ENCODE measurements at places on chromosomes 3 and 15.
A peak's percentile ranks its signal among the peaks of the same experiment; 100 is the strongest.

GRCh38 chr3:55484801-55485791 is 2.0 kb downstream of the WNT5A start:
- H3K27ac ChIP-seq = peak overlapping the region; percentile 23
- peaks cover 41% of the 10 kb centered on the region for H3K27me3 ChIP-seq
- H3K4me1 ChIP-seq = peaks cover 10% of the 10 kb centered on the region
- DNase-seq = peak; percentile 75

GRCh38 chr3:141476033-141476432 is 10.8 kb upstream of the RASA2 start:
- H3K27me3 ChIP-seq = no peaks in the 10 kb centered on the region
- no peak overlapping the region for H3K4me3 ChIP-seq
- DNase-seq = no peak
- H3K4me1 ChIP-seq = no peaks in the 10 kb centered on the region

GRCh38 chr15:70269991-70270751 is 172.5 kb upstream of the TLE3 start:
- no peak overlapping the region for H3K4me3 ChIP-seq
- H3K27me3 ChIP-seq = no peaks in the 10 kb centered on the region
- no peaks in the 10 kb centered on the region for H3K36me3 ChIP-seq
- no peaks in the 10 kb centered on the region for H3K4me1 ChIP-seq
- DNase-seq = no peak

DNA sequence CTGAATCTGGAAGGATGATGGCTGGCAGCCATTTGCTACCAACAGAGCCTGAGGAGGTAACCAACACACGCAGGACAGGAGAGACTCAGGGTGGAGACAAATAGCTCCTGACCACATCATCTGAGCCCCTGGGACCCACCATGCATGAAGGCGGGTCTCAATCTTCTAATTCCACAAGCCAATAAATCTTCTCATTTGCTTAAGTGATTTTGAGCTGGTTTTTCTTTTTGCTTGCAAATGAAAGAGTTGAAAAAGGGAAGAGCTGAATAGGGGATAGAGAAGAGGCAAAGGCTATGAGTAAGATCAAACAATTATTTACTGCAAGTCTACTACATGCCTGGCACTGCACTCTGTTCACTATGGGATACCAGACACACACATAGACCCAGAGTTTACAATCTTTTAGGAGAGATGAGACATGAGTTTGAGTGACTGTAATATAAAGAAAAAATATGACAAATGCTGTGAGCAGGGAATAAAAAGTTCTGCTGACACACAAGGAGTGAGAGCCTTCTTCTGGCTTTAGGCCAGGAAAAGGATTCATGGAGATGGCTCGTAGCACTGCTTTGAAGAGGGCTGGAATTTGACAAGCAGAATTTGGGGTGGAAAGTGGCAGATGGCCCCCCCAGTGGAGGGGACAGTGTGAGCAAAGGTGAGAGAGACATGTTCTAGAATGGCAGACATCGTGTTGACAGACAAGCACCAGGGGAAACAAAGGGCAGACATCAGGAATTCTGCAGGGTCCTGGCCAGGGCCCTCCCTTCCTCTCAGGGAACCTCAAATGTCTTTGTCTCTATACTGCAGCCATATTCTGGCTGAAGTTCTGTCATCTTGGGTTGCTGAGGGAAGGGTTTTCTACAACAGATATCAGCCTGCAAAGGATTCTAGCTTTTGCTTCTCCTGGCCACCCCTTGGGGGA is 69.8 kb upstream of the WNT5A start:
- no peak overlapping the region for H3K27ac ChIP-seq
- no peaks in the 10 kb centered on the region for H3K36me3 ChIP-seq
- H3K27me3 ChIP-seq = no peaks in the 10 kb centered on the region
- no peaks in the 10 kb centered on the region for H3K4me1 ChIP-seq
- DNase-seq = no peak

GRCh38 chr3:44424758-44425157 is 52.7 kb downstream of the ZNF445 start:
- no peaks in the 10 kb centered on the region for H3K4me1 ChIP-seq
- no peaks in the 10 kb centered on the region for H3K27me3 ChIP-seq

DNA sequence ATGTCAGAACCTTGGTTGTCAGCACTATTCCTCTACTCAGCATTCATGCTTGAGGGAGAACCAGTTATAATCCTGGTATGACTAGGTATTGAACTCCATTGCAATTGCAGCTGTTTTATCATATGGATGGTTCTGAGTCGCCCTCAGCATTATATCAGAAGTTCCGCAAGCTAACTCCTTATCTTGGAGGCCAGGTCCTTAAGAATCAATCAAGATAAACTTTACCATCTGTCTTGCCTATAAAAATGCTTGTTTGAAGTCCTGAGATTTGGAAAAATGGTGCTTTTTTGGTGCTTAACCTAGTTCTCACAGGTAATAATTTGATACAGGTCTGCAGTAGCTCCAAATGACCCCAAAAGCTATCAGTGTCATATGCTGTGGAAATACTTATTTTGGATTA is 16.3 kb upstream of the PLSCR1 start:
- H3K4me1 ChIP-seq = no peaks in the 10 kb centered on the region
- H3K27ac ChIP-seq = no peak overlapping the region
- no peak overlapping the region for H3K4me3 ChIP-seq
- no peaks in the 10 kb centered on the region for H3K27me3 ChIP-seq
- no peak for DNase-seq

DNA sequence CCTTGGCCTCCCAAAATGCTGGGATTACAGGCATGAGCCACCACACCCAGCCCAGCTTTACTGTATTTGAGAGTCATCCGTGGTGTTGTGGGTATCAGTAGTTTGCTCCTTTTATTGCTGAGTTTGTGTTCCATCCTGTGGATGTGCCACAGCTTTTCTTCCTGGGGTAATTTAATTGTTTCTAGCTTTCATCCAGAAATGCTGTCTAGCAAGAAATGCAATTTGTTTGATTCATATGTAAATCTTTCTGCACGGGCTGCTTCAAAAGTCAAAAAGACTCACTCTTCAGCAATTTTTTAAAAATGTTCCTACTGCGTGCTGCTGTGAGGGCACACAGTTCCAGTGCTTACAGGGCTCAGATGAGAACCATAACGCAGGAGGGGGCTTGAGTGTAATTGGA is 47.1 kb downstream of the CORO2B start:
- DNase-seq = no peak
- no peak overlapping the region for H3K27ac ChIP-seq
- no peaks in the 10 kb centered on the region for H3K4me1 ChIP-seq
- no peaks in the 10 kb centered on the region for H3K36me3 ChIP-seq

- H3K36me3 ChIP-seq = no peaks in the 10 kb centered on the region
- no peaks in the 10 kb centered on the region for H3K4me1 ChIP-seq
- no peak overlapping the region for H3K4me3 ChIP-seq
These were observed 31.0 kb upstream of the CAV3 start for GRCh38 chr3:8702560-8702959.

GRCh38 chr3:9768141-9768775 is 1.5 kb downstream of the CAMK1 start:
- H3K4me3 ChIP-seq = no peak overlapping the region
- no peak for DNase-seq
- H3K27ac ChIP-seq = no peak overlapping the region
- H3K4me1 ChIP-seq = peaks cover 5% of the 10 kb centered on the region
- H3K27me3 ChIP-seq = no peaks in the 10 kb centered on the region

GRCh38 chr3:9732740-9733115 is 1.2 kb downstream of the BRPF1 start:
- no peaks in the 10 kb centered on the region for H3K36me3 ChIP-seq
- no peaks in the 10 kb centered on the region for H3K27me3 ChIP-seq
- no peak overlapping the region for H3K27ac ChIP-seq

DNA sequence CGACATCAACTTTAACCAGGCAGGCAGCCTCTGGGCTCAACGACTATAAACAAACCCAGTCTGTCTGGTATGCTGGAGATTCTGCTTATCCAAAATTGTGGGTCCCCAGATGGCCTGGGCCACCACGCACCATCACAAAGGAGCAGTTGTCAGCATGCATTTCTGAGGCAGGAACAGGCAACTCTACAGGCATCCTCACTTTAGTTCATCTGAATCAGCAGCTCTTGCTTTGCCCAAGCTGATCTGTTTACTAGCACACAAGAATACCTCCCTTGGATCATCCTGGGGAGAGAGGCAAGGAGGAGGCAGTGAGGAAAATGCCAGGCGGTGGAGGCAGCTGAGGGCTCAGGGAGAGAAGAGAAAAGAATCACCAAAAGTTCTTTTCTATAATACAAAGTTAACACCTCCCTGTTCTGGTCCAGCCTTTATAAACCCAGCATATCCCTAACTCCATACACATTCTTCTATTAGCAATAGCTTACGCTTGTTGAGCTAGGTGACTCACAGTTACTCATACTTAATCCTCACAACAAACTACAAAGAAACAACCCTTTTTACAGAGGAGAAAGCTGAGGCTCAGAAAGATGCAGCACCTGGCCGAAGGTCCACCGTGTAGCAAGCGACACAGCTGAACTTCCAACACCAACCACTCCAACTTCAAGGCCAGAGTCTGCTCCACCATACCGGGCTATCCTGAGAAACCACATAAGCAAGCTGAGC is 33.6 kb downstream of the ZDHHC3 start:
- no peaks in the 10 kb centered on the region for H3K27me3 ChIP-seq
- no peak overlapping the region for H3K27ac ChIP-seq
- DNase-seq = no peak
- H3K4me3 ChIP-seq = no peak overlapping the region

GRCh38 chr3:140715035-140715434 is 37.2 kb downstream of the TRIM42 start:
- DNase-seq = peak; percentile 43
- no peak overlapping the region for H3K4me3 ChIP-seq
- H3K27ac ChIP-seq = no peak overlapping the region
- no peaks in the 10 kb centered on the region for H3K27me3 ChIP-seq
- no peaks in the 10 kb centered on the region for H3K36me3 ChIP-seq

DNA sequence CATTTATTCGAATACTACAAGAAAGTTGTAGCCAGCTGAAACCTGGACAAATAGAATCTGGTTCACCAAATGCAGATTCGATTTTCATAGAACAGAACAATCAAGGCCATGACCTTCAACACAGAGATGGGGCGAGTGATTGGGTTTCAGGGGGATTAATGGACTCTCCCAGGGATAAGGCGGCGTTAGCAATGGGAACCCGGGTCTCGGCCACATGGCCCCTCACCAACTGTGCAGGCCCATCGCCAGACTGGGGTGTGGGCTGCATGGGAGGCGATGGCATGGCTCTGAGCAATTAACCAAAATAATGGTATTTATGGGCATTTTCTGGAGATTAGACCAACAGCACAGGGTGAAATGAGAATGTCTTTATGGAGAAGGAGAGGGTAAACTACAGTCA is 34.2 kb downstream of the VGLL4 start:
- H3K27ac ChIP-seq = no peak overlapping the region
- H3K4me1 ChIP-seq = no peaks in the 10 kb centered on the region
- H3K27me3 ChIP-seq = no peaks in the 10 kb centered on the region
- no peaks in the 10 kb centered on the region for H3K36me3 ChIP-seq
- H3K4me3 ChIP-seq = no peak overlapping the region

GRCh38 chr3:59308684-59309083 is 258.9 kb upstream of the CFAP20DC start:
- DNase-seq = no peak
- H3K4me3 ChIP-seq = no peak overlapping the region
- no peaks in the 10 kb centered on the region for H3K4me1 ChIP-seq
- no peaks in the 10 kb centered on the region for H3K27me3 ChIP-seq

DNA sequence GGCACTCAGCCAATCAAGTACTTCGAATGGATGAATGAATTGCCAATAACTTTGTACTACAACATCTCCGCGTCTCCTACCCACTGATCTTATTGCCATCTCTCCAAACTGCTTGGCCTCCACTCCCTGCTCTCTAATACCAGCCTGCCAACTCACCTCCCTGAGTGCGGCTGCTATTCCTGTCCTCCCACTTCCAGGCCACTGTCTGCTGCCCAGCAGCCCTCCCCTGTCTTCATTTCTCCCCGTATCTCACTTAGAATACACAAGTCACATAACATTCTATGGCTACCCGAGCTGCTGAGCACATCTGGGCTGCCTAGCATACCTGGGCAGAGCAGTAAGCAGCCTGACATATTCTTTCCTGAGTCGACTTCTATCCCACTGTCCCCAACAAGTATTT is 149.9 kb upstream of the LRTM1 start:
- H3K27me3 ChIP-seq = no peaks in the 10 kb centered on the region
- H3K4me1 ChIP-seq = no peaks in the 10 kb centered on the region
- H3K4me3 ChIP-seq = no peak overlapping the region
- no peak overlapping the region for H3K27ac ChIP-seq

DNA sequence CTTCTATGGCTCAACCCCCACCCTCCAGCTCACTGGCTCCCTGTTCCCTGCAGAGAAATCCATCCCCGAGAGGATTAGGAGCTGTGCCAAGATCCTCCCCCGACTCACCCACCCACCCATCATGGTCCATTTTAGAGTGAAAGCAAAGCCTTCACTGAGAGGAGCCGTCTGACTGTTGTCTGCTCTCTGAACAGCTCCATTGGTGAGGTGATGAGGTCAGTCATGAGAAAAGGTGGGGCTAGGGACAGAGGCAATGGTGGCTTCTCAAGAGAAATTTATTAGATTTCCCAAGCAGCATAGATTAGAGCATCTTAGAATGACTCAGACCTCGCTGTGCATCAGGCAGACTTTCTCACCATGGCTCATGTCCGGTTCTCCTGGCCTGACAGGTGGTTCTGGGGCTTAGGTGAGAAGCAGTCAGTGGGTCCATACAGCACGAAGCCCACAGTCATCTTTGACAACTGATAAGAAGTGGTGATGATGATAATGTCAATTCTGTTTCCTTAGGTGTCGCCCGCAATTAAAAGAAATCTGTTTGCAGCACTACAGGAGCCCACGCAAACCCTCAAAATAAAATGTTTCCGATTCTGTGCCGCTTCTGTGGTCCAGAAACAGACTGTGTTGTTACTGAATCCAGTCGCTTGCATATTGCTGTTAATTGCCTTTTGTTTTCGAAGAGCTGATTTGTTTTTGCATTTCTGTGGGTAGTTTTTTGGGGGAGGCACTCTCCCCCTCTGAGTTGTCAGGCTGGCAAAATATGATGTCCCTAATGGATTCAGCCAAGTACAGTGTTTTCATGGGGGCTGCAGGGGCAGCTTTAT is 24.8 kb upstream of the RHO start:
- no peak overlapping the region for H3K27ac ChIP-seq
- no peak overlapping the region for H3K4me3 ChIP-seq
- H3K4me1 ChIP-seq = no peaks in the 10 kb centered on the region
- no peaks in the 10 kb centered on the region for H3K27me3 ChIP-seq
- no peaks in the 10 kb centered on the region for H3K36me3 ChIP-seq
- DNase-seq = no peak

- H3K4me3 ChIP-seq = no peak overlapping the region
- no peaks in the 10 kb centered on the region for H3K4me1 ChIP-seq
- H3K27me3 ChIP-seq = no peaks in the 10 kb centered on the region
- H3K36me3 ChIP-seq = no peaks in the 10 kb centered on the region
- H3K27ac ChIP-seq = no peak overlapping the region
- no peak for DNase-seq
These were observed 38.7 kb downstream of the RTP4 start for GRCh38 chr3:187406927-187407326.

GRCh38 chr15:95247071-95247984 is 1016.0 kb downstream of the MCTP2 start:
- no peaks in the 10 kb centered on the region for H3K27me3 ChIP-seq
- no peak for DNase-seq
- no peak overlapping the region for H3K4me3 ChIP-seq
